NCI-H526 treated with DMSO at 0.1 percent for 48 hours (cell line): ENCODE measurements at places on chromosomes 6 and 20.

DNA sequence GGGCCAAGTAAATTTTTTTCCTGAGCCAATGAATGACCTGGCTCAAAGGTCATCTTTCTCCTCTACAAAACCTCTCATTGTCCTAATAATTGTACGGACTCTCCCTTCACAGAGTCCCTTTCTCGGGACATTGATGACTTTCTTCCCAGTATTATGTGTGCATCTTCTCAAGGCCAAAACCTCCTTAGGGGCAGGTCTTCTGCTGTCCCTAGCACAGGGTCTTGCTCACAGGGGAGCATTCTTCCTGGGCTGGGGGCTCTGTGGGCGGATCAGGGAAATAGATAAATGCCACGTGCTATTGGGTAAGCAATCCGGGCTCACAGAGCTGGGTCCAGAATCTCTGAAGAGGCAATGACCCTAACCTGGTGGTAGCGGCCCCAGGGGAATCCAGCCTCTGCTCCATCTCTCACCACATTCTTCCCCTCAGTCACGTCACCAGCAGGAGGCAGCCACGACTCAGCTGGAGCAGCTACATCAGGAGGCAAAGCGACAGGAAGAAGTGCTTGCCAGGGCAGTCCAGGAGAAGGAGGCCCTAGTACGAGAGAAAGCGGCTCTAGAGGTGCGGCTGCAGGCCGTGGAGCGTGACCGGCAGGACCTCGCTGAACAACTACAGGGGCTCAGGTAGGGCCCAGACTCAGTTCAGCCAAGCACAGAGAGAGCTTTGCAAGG lies 23.5 kb downstream of the CEP250 start:
- DNase-seq: no peak

DNA sequence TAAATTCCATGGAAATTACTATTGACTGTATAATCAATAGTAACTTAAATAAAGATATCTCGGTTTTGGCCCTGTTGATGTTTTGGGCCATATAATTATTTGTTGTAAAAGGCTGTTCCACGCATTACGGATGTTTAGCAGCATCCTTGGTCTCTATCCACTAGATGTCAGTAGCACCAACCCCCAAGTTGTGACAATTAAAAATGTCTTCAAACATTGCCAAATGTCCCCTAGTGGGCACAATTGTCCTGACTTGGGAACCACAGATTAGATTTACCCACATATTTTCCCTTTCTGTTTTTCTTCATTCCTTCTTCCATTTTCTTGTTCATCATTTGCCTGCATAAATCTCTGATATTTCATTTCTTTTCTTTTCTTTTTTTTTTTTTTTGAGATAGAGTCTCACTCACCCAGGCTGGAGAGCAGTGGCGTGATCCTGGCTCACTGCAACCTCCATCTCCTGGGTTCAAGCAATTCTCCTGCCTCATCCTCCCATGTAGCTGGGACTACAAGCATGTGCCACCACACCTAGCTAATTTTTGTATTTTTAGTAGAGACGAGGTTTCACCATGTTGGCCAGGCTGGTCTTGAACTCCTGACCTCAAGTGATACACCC lies 13.6 kb upstream of the WFDC8 start:
- DNase-seq: peak; percentile 11

DNA sequence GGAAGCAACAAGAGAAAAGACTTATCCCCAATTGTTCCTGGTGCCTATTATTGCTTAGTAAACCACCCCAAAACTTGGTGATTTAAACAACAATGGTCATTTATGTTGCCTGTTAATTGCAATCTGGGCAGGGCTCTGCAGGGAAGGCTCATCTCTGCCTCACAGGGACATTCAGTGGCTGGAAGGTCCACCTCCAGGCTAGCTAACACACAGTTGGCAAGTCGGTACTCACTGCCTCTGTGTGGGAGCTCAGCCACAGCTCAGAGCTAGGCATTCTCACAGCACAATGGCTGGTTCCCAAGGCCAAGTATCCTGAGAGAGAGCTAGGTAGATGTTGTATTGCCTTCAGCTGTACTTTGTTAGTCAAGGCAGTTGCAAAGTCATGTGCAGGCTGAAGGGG lies 18.5 kb upstream of the GMDS start:
- no peak for DNase-seq

GRCh38 chr6:119137194-119138072 lies 59.0 kb upstream of the FAM184A start:
- no peak for DNase-seq

GRCh38 chr20:5080384-5080877 lies 39.3 kb downstream of the PCNA start:
- DNase-seq: no peak

GRCh38 chr6:143578054-143578453 lies 66.5 kb upstream of the FUCA2 start:
- no peak for DNase-seq

DNA sequence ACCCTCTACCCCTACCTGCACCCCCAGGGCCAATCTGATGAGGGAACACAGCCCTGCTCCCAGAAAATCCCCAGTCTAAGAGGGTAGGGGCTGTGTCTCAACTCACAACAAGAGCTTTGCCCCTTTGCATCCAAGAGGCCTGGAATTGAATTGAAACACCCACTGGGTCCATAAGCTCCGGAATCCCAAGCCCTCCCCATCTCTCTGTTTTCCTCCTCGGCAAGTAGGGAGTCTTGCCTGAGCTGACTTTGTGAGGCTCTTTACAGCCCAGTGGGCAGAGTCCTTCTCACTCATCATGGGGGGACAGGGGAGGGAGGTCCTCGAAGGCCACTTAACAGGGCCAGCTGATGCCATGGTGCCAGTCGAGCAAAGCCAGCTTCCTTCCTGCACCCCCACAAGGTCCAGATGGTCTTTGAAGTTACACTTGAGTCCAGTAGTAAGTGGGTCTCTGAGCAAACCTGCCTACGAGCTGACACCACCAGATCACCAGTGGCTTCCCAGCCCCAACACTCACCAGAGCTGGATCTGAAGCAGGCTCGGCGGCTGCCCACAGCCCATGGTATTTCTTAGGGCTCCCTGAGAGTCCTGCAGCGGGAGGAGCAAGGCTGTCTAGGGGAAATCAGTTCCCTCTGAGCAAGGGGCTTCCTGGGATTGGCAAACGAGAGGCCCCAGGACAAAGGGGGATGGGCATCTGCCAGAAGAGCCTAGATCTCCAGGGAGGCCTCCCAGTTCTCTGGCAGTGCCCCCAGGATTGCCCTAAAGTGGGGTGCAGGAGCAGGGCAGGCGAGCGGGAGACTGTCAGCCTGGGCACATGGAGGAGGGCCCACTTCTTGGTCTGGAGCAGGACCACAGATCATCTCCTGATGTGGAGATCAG lies 144.5 kb downstream of the VEGFA start:
- DNase-seq: no peak

GRCh38 chr6:76587271-76587670 lies 514.8 kb upstream of the IMPG1 start:
- no peak for DNase-seq

DNA sequence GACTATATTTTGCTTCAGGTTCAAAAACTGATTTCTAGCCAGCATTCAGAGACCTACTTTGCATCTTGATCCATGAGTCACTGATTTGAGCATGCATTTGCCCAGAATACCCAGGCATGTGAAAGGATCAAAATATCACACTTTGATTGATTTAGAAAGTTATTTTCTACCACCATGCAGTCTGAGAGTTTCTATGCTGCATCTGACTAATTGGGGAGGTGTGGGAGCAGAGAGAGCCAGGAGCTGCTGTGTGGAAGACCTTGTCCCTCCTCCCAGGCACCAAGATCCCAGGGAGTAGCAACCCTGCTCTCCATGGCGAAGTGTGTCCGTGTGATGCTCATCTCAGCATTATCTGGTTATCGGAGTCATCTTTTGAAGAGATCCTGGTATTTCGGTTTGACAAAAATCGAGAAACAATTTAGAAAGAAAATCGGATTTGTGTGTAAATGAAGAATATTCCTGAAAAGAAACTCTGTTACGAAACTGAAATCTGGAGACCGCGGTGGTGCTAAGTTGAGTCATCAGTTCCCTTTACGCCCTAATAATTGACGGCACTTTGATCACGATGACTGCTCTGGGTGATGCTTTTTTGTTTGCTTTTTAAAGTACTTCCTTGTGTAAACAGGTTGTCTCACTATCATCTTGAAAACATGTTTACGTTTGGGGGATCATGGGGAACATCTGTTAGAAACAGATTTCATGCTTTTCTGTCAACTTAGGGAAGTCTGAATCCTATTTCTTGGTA lies 193.4 kb downstream of the BACH2 start:
- DNase-seq: no peak

DNA sequence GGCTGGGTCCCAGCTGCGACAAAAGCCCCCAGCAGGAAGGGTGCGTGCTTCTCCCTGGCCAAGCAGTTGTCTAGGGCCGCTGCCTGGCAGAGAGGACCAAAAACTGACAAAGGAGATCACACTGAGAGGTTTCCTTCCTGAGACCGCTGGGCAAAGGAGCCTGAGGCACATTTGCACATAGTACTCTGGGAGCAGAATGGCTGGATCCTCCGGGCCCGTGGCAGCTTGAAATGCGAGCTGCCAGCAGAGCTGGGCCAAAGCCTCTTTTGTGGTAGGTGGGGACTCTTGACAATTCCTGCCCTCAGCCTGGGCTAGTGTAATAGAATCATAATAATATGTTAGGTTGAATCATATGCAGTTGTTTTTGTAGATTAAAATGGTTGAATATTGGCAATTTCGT lies 33.1 kb upstream of the RNF8 start:
- no peak for DNase-seq

DNA sequence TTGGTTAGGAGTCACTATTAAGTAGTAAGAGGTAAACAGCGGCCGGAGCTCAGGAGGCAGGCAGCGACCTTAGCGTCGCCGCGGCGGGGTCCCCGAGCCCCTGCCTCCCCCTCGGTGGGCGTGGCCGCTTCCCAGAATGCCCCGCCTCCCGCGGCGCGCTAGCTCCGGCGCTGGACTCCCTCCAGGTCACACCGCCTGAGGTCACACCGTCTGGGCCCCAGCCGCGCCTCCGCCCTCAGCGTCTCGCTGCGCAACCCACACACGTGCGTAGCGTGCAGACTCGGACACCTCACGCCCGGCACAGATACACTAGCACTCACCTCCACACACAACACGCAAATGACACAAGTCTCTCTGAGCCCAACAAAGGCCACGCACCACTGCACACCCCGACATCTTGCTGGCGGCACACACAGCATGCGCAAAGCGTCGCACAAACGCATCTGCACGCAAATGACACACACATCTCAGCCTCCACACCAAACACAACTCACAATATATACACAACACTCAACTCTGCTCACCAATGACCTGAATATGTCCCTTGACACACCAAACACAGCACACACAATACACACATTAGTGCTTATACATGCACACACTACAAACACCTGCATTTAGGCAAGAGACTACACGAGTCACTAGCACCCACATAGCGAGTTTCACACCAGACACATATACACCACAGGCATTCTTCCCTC lies 17.6 kb upstream of the CDKN1A start:
- DNase-seq: no peak
